Stimulated activated CD8-positive, alpha-beta memory T cell treated with anti-CD3 and anti-CD28 coated beads, Interleukin-4, amount 100 ng/mL, for 1 hour (primary cell): ENCODE measurements at places on chromosomes 3 and 15.

- DNase-seq: no peak
Observed at GRCh38 chr15:66043264-66043663, 174.0 kb downstream of the RAB11A start.

DNA sequence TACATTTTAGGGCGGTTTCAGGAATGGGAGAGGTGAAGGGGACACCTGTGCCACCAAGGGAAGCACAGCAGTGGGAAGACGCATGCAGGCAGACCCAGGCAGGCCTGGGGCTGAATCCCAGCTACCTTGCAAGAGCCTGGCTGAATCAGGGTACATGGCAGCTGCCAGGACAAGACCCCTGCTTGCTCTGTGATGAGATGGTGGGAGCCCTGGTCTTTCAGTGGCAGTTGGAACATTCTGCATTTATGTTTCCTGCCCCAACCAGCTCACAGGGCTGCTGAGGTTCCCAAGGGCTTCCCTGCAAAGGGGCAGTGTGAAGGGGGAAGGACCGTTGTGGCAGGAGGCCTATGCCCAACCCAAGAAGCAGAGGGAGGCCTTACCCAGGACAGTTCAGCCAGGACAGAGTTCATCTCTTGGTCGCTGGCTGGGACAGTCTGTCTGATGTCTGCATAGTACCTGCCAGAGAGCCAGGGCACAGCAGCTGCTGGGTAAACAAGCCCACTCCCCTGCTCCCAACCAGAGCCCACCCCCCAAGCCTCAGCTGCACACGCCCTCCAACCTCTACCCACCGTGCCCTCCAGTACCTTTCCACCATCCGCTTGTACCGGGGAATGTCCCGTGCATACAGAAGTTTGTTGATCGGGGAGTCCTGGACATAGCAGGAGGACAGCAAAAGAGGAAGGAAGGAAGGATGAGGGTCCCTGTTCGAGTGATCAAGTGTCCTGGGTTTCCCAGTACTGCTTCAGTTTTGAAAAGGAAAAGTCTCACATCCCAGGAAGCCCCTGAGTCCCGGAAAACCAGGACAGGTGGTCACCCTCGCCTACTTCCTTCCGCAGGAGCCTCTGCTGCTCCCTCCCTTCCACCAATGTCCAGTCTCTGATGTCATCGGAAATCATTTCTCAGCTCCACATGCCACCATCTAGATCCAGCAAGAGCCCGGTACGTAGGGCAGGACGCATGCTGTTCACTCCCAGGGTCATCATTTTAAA lies 23.1 kb downstream of the PLXNB1 start:
- no peak for DNase-seq

GRCh38 chr3:142210608-142211007 lies 14.8 kb downstream of the GK5 start:
- no peak for DNase-seq

GRCh38 chr15:79299841-79300235 lies 11.1 kb upstream of the TMED3 start:
- DNase-seq: no peak

DNA sequence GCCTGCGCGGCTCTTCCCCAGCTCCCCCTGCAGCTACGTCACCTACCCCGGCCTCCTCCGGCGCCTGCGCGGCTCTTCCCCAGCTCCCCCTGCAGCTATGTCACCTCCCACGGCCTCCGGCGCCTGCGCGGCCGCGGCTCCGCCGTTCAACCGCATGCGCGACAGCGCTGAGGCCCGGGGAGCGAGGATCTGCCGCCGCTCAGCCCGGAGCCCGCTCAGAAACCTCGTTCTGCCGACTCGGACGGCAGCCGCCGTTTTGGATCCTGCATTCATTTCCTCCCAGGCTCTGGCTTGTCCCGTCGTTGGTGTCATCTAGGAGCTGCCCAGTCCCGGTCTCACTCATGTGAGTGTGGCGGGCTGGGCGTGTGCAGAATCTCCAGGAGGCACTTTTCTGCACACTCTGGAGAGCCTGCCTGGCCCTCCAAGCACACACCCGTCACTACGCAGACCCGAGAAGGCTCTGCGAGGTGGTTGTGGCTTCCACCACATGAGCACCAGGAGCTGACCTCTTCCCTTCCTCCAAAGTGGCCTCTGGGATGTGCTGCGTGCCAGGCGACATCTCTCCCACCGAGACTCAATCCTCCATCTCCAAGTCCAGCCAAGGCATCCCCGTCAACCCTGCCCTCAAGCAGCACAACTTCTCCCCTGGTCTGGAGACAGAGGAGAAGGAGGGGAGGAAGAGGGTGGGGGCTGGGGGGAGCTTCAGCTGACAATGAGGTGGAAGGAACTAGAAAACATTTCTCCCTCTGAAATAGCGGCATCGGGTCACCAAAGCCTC lies 165.3 kb downstream of the CHSY1 start:
- DNase-seq: no peak

- DNase-seq: no peak
Observed at GRCh38 chr3:131178710-131179375, 152.2 kb downstream of the NEK11 start.

- no peak for DNase-seq
Observed at GRCh38 chr3:63471781-63472180, 180.7 kb upstream of the SNTN start.

- DNase-seq: no peak
Observed at GRCh38 chr3:64405211-64405835, 180.1 kb upstream of the PRICKLE2 start.

DNA sequence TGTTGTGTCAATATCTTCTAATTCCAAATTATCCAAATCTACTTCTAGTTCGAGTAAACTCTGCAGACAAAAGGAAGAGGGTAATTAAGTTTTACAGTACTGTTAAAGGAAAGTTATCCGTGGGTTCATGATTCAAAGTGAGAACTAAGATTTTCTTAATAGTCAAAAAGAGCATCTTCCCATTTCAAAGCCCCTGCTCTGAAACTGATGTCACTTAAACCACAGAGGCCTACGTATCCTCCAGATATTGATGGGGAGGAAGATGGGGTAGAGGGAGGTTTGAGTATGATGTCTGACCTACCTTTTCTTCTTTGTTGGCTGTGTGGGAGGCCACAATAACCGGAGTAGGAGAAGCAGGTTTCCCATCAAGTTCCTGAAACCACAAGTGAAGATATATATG lies 14.1 kb downstream of the MRPS22 start:
- DNase-seq: no peak

DNA sequence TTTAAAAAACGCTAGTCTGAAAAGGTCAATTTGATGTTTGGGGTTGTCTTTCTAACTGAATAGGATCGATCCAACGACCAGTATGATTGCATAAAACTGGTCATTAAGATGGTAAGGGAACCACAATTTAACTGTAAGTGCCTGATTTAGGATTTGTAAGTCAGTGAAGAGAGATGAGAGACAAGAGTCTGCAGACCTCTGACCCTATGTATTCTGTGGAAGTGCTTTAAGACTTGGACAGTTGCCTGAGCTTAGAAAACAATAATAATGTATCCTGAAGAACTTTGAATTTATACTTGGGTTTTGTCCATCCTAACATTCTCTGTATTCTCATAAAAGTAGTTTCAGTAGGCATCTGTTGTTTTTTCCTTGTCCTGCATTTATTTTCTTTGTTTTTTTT lies 221.4 kb upstream of the SUCLG2 start:
- DNase-seq: no peak

GRCh38 chr15:80791004-80791403 lies 11.8 kb downstream of the CEMIP start:
- no peak for DNase-seq

DNA sequence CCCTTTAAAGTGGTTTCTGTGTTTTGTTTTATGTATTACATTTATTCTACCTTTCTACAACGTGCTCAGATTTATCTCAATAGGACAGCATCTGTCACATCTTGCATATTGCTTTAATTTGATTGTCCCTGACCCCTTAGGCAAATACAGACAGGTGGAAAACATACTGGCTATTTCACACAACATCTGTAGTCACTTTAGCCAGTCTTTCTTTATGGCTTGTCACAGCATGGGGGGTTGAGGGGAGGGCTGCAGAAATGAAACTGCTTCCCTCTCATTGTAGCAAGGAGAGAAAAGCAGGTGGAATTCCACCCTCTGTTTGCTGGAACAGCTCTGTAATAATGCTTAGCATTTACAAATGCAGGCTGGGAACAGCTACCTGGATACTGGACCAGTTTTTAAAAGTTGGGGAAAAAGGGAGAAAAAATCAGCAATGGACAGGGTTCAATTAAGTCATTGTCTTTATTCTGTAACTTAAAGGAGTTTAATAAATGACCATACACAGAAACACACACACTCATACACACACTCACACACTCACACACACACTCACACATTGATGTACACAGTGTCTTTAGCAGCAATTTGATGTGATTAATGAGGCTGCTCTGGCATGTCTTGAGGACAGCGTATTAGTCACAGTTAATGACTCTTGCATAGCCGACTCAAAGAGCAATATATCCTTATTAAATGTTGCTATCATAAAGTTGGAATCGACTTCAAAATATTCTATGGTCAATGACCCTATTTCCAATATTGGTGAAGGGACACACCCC lies 283.7 kb upstream of the GBE1 start:
- DNase-seq: no peak

DNA sequence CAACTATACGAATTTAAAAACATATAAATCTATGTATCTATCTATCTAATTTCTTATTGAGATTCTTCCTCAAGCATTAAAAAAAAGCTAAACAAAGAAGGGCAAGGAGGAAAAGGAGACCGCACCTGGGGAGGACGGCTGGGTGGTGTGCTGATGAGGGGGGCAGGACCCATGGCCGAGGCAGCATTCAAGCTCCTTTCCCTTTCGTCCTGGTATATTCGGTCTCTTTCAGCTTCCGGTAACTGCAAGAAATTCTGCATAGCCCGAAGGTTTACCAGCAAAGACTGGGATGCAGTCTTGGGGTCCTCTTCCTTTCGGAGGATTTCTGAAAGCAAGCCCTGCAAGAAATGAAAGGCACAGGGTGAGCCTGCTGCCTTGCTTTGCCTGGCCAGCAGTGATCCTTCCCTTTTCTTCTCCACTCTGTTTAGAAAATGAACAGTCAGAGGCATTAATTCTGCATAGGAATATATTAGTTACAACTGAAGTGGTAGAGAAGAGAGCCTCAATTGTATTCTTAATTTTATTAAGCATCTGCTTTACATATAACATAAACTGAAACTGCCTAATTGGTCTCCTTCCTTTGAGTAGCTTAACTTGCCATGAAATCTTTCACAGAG lies 38.8 kb downstream of the SATB1 start:
- DNase-seq: no peak
